ENCODE measurements at places on chromosomes 16 and 17.

- DNase-seq, result no peak
Observed at GRCh38 chr16:46753015-46753414, 4.9 kb upstream of the MYLK3 start.

- DNase-seq, result no peak
Observed at GRCh38 chr16:79158337-79158736, 442.2 kb downstream of the MAF start.

DNA sequence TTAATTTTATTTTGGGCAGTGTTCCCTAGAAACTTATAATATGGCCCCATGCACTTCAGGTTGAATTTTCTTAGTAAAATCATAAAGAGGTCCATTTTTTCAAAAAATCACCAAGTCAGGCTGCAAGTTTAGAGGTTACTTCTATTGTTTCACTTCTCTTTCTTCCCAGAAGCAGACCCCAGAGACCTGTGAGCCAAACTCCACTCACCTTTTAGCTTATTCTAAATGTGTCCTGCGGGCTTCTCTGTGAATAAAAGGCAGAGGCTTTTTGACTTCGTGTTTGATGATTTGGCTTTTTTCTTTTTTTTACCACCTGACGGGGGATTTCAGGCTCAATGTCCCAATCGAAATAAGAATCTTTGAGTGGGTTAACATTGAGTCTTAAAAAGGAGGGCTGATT, 7.4 kb downstream of the PRKCB start:
- no peak for DNase-seq

- DNase-seq, result no peak
Observed at GRCh38 chr16:89370081-89370511, 120.3 kb downstream of the ANKRD11 start.

DNA sequence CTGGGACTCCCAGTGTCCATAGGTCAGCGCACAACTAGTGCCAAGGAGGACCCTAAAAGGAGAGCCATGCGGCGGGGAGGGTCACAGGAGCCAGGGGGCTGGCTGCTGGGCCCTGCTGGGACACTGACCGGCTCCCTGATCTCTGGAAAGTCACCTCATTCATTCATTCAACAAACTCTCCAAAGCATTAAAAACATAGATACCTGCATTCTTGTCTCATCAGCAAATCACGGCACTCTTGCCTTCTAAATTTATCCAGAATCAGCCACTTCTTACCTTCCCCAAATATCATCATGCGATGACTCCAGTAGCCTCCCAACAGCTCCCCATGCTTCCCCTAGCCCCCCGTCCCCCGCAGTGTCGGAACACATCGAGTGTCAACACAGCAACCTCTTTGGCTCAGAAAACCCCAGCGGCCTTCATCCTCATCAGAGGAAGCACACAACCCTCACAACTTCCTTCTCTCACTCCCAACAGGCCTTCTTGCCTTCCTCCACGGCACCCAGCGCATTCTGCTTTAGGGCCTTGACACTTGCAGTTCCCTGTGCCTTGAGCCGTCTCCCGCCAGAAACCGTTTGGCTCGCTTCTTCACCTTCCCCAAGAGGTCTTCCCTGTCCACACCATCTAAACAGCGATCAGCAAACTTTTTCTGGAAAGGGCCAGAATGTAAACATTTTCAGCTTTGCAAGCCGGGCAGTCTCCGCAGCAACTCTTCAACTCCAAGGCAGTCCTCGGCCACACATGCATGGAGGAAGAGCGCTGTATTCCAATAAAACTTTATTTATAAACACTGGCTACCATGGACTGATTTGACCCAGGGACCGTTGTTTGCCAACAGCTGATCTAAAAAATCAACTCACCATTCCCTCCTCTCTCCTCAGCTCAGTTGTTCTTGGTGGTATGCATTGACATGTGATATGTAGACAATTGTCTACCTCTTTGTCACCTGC, 119.5 kb upstream of the TNRC6C start:
- DNase-seq, result no peak

- DNase-seq, result no peak
Observed at GRCh38 chr16:83105279-83106077, 478.7 kb downstream of the CDH13 start.

GRCh38 chr17:28878158-28878910, 19.2 kb downstream of the FLOT2 start:
- DNase-seq, result no peak

DNA sequence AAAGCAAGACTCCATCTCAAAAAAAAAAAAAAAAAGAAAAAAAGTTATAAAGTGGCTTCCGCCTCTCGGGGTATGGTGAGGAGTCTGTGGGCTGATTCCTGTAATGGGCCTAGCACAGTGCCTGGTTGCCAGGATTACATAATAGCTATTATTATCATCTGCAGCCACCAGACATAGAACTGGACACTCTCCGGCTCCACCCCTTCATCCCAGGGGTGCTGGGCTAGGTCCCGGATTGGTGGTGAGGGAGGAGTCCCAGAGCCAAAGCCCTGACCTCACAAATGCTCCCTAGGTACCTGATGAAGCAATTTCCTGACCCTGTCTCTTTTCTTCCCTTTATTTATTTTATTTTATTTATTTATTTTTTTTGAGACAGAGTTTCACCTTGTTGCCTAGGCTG, 11.6 kb upstream of the ADGRG1 start:
- peak; percentile 51 for DNase-seq

DNA sequence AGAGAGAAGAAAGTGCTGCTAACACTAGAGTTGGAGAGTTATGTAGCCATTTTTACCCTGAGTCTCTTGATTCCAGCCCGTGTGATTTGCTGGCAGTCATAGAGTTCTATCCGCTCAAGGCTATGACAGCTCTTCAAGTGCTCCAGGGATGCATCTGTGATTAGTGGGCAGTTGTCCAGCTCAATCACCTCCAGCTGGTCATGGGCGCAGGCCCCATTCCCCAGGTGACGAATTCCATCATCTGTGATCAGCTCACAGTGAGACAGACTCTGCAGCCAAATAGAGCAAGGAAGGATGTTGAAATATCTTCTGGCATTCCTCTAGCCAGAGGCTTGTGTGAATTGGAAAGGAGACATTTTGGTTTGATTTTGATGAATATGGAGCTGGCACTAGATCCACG, 38.4 kb upstream of the STAC2 start:
- DNase-seq, result peak; percentile 73

GRCh38 chr16:53372992-53373871, 61.0 kb upstream of the RBL2 start:
- no peak for DNase-seq

DNA sequence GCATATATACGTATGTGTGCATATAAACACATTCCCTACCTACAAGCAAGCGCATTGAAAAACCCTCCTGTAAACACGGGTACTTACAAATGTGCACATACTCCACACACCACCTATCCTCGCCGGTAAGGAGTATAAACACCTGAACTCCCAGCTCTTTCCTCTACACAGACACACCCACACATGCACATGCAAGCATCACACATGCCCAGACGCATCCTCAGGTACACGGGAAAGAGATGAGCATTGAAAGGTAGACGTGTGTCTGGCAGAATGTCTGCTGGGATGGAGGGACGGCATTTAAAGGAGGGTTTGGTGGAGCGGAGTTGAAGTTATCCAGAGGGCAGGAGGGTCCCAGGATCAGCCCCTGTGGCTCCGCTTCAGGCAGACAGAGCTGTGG, 4.7 kb upstream of the SMTNL2 start:
- DNase-seq, result no peak

DNA sequence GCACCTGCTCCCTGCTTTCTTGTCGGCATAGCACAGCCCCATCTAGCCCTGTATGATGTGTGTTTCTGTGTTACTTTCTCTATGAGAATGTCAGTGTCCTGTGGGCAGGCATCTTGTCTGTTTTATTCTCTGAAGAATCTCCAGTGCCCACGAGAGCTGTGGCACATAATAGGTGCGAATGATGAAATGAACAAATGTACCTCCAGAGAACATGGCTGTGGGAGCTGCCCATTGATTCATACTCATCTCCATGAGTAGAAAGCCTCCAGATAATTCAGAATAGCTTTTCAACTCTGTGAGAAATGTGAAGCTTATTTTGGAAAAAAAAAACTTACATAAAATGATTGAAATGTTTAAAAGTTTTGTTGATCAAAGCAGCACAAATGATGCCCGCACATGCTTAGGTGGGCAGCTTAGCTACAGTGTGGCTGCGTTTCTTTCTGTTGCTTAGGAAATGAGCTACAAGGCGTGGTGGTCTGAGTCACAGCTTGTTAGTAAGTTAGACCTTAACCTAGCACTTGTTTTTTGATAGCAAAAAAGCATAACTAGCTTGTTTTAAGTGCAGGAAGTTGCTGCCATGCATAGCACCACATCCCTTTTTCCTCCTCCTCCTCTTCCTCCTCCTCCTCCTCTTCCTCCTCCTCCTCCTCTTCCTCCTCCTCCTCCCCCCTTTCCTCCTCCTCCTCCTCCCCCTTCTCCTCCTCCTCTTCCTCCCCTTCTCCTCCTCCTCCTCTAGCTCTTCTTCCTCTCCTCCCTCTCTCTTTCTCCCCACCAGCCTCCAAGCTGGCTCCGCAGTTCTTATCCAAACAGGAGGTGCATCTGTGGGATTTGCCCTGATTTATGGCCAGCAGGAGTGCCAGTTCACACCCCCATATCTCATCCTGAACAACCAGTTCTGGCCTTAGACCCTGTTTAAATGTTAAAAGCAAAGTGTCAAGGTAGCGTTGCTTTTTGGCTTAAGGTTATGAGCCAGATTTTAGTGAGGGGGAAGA, 221.5 kb downstream of the IRF8 start:
- no peak for DNase-seq

GRCh38 chr16:23865853-23866252, 30.1 kb downstream of the PRKCB start:
- no peak for DNase-seq

GRCh38 chr16:88863426-88863825, 3.0 kb downstream of the PABPN1L start:
- no peak for DNase-seq

GRCh38 chr16:90019543-90020259, 445 bp upstream of the DBNDD1 start:
- no peak for DNase-seq

- DNase-seq, result no peak
Observed at GRCh38 chr17:2909175-2909845, 113.1 kb downstream of the RAP1GAP2 start.

GRCh38 chr16:27538528-27538927, 11.2 kb downstream of the GTF3C1 start:
- peak; percentile 56 for DNase-seq

- DNase-seq, result no peak
Observed at GRCh38 chr17:13311306-13311705, 290.4 kb downstream of the HS3ST3A1 start.

DNA sequence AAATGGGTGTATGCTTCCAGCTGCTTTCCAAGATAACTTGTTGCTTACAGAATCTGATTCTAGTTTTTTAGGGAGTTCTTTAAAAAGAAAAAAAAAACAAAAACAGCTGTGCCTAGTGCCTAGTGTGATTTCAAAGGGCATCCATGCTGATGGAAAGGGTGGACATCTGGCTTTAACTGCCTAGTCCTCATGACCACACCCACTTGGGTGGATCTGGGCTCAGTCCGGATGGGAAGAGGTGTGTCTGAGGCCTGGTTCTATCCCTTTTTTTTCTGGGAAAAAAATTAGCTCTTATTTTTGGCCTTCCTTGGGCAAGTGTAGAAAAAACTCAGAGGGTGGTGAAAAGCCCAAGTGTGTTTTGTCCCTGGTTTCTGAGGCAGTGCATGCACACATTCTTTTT, 132.3 kb upstream of the CDH11 start:
- DNase-seq, result no peak

DNA sequence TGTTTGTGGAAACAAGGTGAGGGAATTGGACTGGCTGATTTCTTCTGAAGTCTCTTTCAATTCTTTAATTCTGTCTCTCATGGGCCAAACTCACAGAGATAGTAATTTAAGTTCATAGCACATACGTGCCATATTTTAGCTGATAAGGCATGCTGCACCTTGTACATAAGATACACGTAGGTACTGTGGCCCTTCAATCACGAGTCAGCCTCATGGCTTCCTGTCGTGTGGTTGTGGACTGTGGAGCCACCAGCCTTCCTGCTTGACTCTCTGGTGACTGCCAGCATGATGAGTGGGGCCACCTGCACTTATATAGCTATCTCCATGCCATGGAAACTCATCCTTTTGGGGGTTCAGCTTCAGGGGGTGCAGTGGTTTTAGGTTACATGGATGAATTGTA, 25.1 kb downstream of the KSR1 start:
- no peak for DNase-seq

- DNase-seq, result no peak
Observed at GRCh38 chr16:87554754-87555427, 47.4 kb upstream of the JPH3 start.

DNA sequence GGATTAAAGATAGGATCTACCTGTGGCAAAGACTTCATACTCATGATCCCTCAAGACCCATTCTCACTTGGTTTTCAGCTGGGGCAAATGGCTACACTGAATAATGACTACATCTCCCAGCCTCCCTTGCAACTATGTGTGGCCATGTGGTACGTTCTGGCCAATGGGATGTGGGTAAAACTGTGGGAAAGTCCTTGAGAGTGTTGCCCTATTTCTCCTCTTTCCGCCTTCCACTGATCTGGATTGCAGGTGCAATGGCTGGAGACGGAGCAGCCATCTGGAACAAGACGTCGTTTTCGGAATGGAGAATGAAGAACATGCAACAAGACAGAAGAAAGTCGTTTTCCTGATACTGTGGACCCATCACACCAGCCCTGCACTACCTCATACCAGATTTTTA, 48.5 kb downstream of the HAPSTR1 start:
- no peak for DNase-seq

DNA sequence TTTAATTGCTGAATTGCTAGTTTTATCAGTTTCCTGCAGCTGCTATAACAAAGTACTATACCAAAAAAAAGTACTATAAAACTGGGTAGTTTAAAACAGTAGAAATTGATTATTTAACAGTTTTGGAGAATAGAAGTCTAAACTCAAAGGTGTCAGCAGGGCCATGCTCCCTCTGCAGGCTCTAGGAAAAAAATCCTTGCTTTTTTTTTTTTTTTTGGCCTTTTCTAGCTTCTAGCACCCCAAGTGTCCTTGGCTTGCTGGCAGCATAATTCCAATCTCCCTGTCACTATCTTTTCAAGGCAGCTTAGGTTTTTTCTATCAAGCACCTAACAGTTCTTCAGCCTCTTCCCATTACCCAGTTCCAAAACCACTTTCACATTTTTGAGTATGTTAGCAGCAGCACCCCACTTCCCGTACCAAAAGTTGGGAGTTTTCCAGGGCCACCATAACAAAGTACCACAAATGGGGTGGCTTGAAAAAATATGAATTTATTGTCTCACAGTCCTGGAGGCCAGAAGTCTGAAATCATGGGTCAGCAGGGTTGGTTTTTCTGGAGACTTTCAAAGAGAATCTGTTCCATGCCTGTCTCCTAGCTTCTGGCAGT, 37.4 kb downstream of the BPTF start:
- DNase-seq, result no peak
